Fibroblast of skin of right biceps (primary cell): ENCODE measurements at places on chromosomes 12 and 14.

- DNase-seq, result no peak
Observed at GRCh38 chr12:65237153-65237552, 41.3 kb upstream of the MSRB3 start.

DNA sequence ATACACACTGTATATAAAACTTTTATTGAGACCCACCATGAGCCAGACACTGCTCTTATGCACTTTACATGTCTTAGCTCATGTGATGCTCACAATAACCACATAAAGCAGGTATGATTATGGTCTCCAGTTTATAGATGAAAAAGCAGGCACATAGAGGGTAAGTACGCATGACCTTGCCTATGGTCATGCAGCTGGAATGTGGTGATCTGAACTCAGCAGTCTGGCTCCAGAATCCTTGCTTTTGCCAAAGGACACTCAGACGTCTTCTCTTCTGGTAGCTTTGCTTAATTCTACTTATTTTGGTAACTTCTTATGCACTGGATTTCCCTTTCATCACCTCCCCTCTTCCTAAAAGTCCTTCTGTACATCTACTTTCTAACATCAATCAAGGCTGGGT is 103.3 kb upstream of the CRY1 start:
- peak; percentile 5 for DNase-seq

DNA sequence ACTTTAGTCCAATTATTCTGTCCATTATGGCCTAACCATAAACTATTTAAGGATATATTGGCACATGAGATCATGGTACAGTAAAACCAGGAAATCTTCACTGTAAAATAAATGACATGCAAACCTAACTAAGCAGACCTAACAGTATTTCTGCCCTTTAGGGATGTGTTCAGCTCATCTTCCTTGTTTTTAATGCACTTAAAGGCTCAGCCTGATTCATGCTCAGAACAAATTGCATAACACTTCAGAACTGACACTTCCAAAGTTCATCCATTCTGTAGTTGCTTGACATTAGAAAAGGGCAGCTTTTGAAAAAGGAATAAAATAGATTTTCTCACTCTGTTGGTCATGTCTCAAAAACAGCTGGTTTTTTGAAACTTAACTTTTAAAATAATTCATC is 708.5 kb downstream of the C12orf50 start:
- peak; percentile 39 for DNase-seq

DNA sequence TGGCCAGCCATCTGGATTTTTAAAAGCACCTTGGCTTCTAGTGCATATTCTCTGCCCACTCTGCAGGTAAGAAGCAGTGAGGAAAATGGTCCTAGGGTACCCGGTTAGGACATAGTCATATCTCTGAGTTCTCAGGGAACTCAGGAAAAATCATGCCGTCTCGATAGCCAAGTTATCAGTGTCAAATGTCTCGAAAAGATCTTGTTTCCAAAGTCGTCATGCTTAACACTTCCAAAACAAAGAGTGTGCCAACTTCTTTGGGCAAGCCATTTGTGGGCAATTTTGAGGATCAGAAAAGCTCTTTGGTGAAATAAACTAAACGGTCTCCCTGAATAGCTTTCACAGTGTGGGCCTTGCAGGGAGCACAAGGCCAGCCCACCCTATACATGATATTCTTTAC is 39.2 kb downstream of the RASSF3 start:
- DNase-seq, result no peak

DNA sequence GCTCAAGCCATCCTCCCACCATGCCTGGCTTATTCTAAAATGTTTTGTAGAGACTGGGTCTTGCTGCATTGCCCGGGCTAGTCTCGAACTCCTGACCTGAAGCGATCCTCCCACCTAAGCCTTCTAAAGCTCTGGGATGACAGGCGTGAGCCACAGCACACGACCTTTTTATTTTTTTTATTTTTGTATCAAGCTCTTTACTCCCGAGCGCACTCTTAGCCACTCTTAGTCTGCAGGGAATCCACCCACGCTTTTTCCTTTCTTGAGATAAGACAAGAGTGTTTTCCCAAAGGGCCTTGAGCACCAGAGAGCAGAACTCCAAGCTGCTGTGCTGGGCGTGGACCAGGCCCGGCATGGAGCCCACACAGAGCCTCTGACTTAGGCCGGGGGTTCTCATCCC is 23.4 kb downstream of the MAP1LC3B2 start:
- DNase-seq, result no peak

DNA sequence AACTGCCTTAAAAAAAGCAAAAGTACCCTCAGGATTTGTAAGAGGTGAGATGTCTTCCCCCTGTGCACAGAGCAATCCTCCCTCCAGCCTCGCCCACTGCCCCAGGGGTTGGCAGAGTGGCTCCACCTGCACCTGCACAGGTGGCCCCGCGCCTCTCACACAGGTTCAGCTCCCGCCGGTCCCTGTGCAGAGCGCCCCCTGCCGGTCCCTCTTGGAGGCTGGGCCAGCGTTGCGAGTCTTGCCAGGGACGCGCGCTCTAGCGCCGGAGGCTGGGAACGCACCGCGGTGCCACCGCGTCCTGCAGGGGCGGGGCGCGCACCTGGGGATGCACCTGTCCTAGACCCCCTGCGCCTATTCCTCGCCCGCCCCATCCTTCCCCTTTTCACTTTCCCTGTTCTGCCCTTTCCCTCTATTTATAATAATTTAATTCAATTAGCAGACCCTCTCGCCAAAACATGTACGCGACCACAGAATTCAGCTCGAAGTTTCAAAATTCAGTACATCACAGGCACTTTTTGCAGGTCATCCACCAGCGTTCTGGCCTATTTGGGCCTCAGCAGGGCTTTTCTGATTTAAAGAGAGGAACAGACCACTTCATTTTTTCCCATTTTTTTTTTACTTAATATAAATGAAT is 618.6 kb downstream of the AACS start:
- no peak for DNase-seq

DNA sequence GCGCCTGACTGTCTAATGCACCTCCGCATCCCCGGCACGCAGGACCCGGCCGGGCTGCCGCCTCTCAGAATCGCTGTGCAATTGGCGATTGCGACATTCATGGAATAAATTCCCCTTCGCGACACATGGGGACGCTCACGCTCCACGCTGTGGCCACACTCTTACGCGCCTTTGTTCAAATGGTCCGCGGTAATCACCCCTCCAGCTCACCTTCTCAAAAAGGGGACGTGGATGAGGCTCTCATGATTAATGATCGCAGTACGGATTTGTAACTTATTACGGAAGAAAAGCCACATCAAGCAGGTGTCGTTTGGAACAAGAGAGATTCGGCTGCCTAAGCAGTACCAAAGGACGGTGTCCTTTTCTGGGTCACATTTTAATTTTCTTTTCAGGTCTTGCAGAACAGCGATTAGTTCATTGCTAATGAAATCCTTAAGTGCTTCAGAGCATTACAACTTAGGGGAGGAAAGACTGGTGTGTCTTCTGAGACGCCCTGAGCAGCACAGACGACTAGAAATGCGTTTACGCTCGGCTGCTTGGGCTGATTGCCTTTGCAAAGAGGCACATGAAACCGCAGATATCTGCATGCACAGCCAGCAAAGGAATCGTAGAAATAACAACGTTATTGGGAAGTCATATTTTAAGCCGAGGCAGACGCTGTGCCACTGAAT is 37.3 kb upstream of the ADGRD1 start:
- peak; percentile 54 for DNase-seq

DNA sequence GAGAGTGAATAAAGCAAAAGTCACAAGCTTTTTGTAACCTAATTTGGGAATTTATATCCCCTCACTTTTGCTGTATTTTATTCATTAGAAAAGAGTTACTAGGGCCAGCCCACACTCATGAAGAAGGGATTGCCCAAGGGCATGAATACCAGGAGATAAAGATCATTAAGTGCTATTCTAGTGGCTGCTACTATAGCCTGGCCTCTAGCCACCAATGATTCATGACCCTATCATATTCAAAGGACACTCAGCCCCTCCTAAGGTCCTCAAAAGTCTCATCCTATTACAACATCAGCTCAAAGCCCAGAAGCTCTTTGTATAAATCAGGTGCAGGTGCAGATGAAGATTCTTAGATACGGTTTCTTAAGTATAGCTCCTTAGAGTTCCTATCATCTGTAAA is 518.1 kb downstream of the TRHDE start:
- no peak for DNase-seq

- DNase-seq, result no peak
Observed at GRCh38 chr12:2650261-2651067, 144.3 kb upstream of the FKBP4 start.

DNA sequence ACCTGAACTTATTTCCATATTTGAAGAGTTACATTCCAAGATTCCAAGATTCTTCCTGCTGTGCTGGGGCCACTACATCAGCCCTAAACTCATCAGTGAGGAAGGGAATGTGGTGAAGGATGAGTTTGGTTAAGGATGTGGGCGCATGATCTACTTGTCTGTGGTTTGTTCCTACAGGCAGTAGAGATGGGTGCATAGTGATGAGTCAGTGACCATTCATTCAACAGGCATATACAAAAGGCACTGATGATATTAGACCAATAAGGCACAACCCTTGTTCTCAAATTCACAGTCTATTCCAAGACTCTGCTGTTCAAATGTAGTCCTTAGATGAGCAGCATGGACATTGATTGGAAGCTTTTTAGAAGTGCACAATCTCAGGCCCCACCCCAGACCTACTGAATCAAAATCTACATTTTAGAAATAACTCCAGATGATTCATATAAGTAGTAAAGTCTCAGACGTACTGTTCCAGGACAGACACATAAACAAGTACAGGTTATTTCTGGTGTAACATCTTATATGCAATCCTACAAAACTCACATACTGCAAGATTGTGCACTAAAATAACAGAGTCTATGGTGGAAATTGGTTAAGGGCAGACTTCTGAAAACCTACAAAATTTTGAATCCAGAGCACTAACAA is 47.7 kb upstream of the MAP3K9 start:
- peak; percentile 98 for DNase-seq

- DNase-seq, result no peak
Observed at GRCh38 chr12:106973545-106973944, 13.4 kb downstream of the MTERF2 start.

DNA sequence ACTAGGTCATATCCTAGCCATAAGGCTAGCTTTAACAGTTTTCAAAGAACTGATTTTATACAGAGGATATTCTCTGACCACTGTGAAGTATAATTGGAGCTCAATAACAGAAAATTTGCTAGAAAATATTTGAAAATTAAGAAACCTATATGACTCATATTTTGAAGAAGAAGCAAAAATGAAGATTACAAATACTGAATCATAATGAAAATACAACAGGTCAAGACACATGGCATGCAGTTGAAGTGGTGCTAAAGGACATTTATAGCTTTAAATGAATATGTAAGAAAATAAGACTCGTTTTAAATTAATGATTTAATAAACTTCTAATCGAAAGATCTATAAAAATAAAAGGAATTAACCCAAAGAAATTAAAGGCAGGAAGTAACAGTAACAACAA is 1234.6 kb downstream of the SLC16A7 start:
- DNase-seq, result peak; percentile 0

- DNase-seq, result no peak
Observed at GRCh38 chr14:67538501-67538900, 5.4 kb downstream of the PLEKHH1 start.
